ENCODE measurements at places on chromosomes 5 and 9.

DNA sequence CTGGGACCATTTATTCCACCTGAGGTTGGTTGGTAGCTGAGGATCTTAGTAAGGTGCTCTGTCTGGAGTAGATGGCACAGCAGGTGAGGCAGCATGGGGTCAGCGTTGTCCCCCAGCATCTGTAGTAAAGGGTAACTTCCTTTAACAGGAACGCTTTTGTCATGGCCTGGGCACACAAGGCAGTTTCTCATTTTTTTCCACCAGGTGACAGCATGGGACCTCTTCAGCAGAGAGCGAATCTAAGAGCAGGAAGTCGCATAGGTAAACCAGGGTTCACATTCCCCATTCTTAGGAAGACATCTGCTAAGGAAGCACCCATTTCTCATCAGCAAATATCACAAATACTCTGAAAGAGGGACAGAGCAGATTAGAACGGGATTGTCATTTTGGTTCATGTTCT is 56.5 kb downstream of the GPR107 start:
- DNase-seq = no peak

- no peak for DNase-seq
Observed at GRCh38 chr5:161414896-161415295, 131.6 kb downstream of the GABRB2 start.

DNA sequence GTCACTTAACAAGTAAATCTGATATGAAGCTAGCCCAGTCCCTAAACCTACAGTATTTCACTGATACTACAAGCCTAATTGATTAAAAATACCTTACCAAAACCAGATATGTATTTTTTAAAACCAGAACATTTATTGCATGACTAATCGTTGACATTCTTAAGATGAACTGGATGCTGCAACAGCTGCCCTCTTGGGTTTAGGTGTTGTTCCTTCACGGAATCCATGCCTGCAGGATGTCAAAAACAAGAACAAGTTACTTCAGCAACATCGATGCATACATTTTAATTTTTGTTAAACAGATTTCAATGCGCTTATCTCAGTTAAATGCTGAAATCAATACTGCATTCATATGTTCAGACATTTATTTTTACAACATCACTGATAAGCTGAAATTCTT is 2.7 kb downstream of the RPL37 start:
- DNase-seq = no peak

- DNase-seq = no peak
Observed at GRCh38 chr9:132443951-132444607, 34.1 kb downstream of the CFAP77 start.

DNA sequence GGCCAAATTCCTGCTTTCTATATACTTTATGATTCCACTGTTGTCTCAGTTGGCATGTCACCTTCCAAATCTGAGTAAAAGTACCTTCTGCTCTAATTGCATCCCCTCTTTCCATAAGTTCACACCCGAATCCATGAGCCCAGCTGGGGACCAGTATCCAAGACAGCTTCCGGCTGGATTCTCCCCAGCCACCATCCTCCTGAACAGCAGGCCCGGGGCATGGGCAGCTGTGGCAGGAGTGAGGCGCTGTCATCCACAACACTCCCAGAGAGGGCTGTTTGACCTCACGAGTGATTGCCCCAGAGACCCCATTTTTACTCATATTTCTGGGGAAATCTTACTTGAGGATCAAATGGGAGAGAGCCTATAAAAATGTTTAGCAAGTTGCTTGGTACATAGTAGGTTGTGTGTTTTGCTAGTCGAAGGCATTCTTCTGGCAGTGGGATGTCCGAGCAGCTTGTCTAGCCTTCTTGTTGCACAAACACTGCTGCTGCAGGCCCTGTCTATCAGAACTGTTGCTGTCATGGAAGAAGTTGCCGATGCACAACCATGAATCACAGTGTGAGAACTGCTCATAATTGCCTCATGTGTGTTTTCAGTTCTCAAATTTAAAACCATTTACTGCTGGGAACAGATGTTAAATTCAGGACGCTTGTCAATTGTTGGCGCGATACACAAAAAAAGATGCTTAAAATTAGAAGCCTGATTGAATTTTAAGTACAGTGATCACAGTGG is 93.8 kb downstream of the HSPA4 start:
- DNase-seq = no peak

GRCh38 chr5:2212481-2212880 is 329.8 kb upstream of the IRX4 start:
- no peak for DNase-seq

- no peak for DNase-seq
Observed at GRCh38 chr5:83244516-83244915, 167.2 kb downstream of the XRCC4 start.
